ENCODE measurements at places on chromosomes 7 and 10. TPM values are rescaled to one million over a fixed set of nuclear protein-coding genes. Genes with fewer than 3 reads are reported as not detected.

Gene MET
- 237 TPM for total RNA-seq

Gene NUPR2
- not detected for total RNA-seq

Gene LRRC18
- not detected for total RNA-seq

Gene NPY
- total RNA-seq = not detected

DNA sequence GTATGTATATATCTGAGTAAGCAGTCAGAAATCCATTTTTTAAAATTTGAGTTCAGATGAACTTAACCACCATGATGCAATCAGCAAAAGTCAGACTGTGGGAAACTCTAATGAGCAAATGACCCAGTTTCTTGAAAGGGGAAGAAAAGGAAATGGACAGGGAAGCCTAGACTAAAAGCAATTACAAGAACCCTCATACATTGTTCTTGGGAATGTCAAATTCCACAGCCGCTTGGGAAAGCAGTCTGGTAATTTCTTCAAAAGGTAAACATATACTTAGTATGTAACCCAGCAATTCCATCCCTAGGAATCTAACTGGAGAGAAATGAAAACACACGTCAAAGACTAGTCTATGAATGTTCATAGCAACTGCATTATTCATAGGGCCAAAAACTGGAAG is 16.4 kb upstream of the FOXK1 start:
- no peak for DNase-seq

DNA sequence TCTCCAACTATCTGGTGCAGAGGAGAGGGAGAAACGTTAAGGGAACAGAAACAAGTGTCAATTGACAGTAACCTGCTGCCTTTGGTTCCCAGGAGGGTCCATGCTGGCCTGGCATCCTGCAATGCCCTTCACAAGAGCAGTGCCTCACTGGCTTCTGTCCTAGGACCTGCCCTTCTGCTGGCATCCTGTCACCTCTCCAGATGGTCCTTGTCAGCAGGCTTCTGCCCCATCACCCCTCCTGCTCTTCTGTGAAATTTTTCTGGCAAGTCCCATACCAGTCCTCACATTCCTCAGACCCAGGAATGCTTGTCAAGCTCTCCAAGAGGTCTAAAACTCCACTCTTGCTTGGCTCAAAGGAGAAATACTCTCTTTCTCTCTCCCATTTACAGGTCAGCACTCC is 34.2 kb downstream of the C10orf67 start:
- DNase-seq = no peak

- DNase-seq = no peak
Observed at GRCh38 chr10:28137907-28138880, 139.3 kb upstream of the ODAD2 start.

DNA sequence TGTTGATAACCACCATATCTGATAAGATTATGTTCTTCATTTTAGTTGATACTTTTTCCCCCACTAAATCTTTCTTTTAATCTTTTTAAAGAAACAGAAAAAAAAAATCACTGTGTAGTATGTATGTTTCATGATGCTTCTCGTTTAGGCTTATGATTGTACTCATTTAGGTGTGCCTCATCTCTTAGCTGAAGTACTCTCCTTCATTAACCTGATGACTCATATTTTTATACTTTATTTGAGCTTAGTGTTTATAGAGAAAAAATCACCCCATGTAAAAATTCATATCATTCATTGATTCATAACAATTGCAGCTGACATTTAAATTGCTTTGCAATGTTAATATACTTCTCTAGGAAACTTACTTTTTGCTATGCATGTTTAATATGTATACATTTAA is 158.9 kb downstream of the MLLT10 start:
- DNase-seq = no peak

DNA sequence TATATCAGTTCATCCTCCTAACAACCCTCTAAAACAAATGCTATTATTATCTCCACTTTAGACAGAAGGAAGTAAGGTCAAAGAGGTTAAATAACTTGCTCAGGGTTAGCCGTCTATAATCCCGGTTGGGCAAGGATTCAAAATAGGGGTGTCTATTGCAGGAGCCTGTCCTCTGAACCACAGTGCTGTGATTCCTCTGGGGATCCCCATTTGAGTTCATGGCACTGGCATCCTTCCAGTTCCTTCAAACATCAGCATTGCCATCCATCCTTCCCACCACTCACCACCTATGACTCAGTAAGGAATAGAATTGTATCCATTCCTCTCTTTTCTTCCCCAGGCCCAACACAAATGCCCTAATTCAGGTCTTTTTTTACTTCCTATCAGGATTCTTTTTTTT is 25.6 kb downstream of the HPS6 start:
- no peak for DNase-seq

- DNase-seq = no peak
Observed at GRCh38 chr10:111856631-111857030, 326.9 kb downstream of the GPAM start.

DNA sequence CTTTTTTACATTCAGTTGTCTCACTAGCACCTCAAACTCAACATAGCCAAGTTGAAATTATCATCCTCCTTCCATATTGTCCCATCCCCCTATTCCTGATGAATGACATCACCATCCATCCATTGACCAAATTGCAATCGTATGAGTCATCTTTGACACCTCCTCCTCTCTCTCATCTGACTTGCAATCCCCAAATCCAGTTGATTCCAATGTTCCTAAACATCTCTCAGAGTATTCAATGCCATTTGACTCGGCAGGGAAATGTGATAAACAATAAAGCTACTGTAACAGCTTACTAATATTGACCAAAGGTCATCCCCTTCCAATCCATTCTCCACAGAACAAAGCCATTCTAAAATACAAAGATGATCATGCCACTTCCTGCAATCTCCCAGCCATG is 1047.8 kb downstream of the NRG3 start:
- DNase-seq = no peak

DNA sequence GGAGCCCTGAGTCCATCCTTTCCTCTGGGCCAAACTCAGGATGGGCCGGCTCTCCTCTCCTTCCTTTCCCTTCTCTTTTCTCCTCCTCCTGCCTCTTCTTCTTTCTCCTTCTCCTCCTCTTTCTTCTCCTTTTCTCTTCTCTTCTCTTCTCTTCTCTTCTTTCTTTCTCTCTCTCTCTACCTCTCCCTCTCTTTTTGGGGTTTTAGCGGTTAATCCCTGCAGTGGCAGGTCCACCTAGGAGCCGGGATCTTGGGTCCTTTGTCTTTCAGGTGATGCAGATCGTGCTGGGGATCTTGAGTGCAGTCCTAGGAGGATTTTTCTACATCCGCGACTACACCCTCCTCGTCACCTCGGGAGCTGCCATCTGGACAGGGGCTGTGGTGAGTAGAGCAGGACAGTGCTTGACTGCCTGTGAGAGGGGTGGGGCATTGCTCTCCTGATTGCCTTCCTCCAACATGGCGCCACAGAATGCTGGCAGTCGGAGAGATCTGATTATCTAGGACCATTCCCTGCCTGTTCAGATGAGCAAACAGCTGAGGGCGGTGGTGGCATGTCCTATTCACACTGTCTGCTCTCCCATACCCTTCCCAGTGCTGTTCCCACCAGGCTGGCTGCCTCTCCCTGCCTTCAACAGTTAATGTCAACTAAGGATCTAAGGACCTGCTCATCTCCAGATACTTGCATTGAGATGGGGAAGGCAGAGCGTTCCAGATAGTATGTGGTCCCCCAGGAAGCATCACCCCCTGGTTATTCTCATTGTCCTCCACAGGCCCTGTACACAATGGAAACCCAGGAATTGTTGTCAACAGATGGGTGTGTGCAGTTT is 1.6 kb downstream of the TMEM176A start:
- no peak for DNase-seq

Data from PC-9 (cell line).